Stimulated activated CD4-positive, alpha-beta T cell treated with anti-CD3 and anti-CD28 coated beads, Interleukin-1b, Interleukin-23, amount 100 ng/mL, for 1 hour (primary cell): ENCODE measurements at places on chromosomes 2 and 18.
A peak's percentile ranks its signal among the peaks of the same experiment; 100 is the strongest.

DNA sequence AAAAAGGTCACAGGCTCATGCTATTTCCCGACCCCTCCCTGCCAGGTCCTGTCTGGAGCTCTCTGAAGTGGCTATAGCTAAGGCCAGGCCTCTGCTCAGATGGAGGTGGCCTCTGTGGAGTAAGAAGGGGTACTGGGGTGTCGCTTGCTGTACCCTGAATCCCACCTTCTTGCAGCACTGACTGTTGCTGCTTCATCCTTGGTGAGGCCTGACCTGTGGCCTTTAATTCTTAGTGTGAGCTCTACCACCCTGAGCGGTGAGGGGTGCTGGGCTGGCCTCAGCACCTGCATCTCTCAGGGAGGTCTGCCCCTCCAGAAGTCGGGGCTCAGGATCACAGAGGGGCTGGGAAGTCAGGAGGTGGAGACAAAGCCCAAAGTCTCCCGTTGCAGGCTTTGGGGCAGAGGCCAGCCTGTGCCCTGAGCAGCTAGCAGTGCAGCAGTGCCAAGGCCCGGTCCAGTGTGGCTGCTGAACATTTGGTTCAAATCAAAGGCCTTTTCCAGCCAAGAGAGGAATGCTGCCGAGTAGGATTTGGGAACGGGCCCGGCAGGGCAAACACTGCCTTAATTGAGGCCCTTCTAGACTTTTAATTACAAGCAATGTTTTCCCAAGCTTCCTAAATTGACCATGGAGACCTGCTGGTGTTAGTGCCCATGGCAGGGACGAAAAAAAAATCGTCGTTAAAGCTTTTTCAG lies 133.5 kb upstream of the HAAO start:
- DNase-seq, result no peak

DNA sequence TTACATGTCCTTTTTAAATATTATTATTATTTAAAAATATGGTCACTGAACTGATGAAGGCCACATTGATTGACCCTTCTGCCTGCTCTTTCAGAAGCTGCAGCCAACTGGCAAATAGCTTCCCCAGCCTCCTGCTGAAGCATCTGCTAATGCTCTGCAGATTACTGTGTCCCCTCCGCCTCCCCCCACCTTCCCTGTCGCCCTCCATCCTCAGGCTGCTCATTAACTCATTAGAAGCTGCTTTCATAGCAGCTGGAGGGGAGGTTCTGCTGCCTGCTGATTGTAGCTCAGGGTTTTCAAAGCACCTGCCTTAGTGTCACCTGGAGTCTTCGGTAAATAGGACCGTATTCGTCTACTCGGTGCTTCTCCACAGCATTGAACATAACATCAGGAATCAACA lies 24.8 kb upstream of the LMAN1 start:
- DNase-seq, result no peak

GRCh38 chr2:183579686-183580085 lies 455.4 kb downstream of the NUP35 start:
- no peak for DNase-seq

DNA sequence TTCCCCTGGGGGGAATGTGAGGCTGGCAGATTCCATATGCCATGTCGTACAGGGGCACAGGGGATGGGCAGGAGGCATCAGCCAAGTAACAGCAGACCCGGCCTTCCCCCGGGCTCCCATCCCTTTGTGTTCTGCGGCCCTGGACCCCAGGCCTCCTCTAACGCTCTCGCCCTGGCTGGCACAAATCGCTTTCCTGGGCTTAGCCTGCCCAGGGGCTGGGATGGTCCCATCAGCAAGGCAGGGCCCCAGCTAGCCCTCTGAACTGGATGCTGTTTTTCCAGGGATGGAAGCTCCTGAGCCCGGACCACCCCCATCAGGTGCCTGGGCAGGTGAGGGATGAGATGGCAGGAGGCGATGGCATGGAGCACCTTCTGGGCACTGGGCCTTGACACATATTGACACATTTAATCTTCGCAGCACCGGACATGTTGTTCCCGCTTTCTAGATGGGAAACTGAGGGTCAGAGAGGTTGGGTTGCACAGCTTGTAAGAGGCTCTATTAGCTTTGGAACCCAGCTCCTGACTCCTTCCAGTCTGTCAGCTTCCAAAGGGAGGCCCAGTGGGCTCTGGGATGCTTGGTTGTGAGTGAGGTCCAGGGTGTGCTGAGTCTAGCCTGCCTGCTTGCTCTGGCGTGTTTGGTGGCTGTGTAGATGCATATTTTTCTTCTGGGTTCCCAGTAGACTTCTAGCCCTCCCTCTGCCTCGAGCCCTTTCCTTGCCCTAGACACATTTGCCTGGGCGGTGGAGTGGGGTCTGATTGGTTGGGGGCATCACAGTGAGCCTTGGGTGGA lies 40.3 kb downstream of the GLI2 start:
- no peak for DNase-seq

DNA sequence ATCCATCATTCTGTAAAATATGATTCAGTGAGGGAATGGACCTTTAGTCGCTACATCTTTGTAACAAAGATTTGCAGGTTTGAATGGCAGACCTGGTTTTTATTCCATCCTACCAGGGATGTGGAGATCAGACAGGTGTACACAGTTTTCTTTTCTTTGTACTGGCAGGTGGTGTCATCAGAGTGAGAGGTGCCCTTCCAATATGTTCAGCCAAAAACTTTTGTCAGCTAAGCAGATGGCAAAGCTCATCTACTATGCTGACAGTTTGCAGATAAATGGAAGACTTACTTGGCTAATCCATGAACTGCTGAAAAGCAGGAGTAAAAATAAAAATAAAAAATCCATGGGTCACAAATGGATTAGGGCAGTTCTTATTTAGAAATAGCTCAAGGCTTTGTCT lies 185.5 kb upstream of the DOK6 start:
- DNase-seq, result no peak

GRCh38 chr2:24894750-24895149 lies 25.3 kb downstream of the ADCY3 start:
- no peak for DNase-seq

GRCh38 chr18:74897971-74898657 lies 300.4 kb downstream of the ZNF407 start:
- no peak for DNase-seq

- peak; percentile 50 for DNase-seq
These were observed 18.6 kb upstream of the COL6A3 start for GRCh38 chr2:237432484-237433092.

DNA sequence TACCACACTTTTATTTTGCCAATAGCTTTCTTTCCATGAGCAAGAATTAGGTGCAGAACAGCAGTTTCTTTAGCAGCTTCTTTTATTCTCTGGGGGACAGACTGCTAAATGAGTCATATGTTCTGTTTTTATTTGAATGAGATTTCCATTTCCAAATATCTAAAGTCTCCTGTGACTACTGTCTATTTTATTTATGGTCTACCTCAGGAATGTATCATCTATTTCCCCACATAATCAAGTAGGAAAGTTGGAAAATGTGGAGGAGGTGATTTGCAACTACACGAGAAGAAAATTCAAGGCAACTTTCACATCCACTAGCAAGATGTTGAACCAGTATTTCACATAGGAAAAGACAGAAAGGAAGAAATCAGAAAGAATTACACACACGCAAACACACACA lies 139.9 kb upstream of the MEX3C start:
- no peak for DNase-seq

DNA sequence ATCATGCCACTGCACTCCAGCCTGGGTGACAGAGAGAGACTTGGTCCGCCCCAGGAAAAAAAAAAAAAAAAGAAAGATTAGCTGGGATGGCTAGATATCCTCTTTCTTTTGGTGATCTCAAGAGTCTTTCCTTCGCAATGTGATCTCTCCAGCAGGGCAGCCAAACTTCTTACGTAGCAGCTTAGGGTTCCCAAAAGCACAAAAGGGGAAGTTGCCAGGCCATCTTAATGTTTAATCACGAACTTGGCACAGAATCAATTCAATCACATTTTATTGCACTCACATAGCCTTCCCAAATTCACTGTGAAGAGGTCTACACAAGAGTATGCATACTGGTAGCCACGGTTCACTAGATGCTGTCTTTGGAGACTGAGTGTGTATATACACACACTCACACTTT lies 53.1 kb downstream of the VIL1 start:
- DNase-seq, result no peak

DNA sequence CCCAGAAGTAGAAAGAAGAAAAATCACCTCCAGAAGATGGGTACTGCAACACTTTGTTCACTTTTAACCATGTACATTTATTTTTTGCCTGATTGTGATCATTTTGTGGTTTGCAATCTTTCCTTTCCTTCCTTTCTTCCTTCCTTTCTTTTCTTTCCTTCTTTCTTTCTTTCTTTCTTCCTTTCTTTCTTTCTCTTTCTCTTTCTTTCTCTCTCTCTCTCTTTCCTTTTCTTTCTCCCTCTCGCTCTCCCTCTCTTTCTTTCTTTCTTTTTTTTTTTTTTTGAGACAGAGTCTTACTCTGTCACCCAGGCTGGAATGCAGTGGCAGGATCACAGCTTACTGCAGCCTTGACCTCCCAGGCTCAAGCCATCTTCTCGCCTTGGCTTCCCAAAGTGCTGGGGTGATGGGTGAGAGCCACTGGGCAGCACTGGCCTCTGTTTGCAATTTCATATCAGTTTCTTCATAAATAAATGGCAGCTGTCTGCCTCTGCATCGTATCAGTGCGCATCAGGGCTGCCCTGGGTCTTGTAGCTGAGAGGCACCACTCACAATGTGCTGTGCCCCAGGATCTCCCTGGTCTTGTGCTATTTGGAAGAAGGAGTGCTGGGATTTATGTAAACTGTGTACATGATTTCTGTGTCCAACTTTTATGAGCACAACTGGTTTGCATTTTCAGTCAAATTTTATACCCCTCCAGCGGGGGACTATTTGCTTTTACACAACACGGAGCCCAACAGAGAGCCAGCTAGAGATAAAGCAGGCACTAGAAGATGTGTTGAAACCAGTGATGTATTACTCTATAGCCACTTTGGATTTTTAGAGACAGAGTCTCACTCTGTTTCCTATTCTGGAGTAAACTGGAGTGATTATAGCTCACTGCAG lies 6.9 kb upstream of the LIMS2 start:
- no peak for DNase-seq

DNA sequence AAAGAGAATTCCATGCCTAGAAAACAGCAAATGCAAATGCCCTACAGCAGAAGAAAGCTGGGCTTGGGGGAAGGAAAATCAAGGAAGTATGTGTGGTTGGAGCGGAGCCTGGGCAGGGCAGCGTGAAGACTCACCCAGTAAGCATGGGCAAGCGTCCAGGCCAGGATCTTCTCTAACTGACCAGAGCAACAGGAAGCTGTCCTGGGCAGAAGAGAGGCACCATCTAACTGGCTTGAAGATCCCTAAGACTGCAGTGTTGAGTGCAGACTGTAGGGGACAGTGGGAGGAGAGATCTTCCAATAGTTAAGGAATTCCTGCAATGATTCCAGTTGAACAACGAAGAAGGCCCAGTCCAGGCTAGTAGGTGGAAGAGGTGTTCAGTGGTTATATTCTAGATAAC lies 57.9 kb downstream of the NXPH2 start:
- DNase-seq, result no peak

GRCh38 chr2:230097424-230097823 lies 28.7 kb upstream of the SLC16A14 start:
- no peak for DNase-seq

GRCh38 chr2:85462322-85462721 lies 43.8 kb downstream of the SH2D6 start:
- no peak for DNase-seq

- no peak for DNase-seq
These were observed 276.4 kb downstream of the TGIF1 start for GRCh38 chr18:3726238-3726951.

DNA sequence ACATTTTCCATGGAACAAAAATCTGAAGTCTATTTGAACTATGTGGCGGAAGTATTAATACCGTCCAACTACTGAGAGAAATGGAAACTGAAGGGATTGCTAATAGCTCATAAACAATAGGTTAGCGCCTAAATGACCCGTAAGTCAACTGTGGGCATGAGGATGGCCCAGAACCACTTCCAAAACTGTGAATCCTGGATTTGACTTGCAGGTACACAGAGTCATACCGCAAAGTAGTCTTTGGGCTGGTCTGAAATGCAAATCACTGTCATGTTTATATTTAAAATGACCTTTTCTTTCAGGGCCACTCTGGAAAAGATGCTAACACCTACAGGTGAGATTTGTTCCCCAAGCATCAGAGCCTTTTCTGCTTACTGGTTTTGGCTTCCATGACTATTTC lies 50.6 kb downstream of the STAT4 start:
- no peak for DNase-seq

DNA sequence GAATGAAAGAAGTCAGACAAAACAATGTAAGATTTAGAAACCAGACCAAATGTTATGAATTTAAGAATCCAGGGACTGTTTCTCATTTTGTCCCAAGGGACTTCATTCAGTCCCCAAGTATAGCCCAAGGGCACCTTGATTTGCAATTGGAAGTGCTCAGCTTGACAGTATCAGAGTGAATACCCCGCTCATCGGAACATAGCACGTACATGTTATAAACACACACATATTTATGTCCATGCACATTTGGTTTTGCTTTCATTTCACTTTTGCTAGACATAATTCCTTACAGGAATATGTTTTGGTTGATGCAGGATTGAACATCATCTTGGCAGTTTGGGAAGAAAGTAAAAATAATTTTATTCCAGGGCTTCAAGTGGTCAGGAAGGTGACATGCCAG lies 100.2 kb downstream of the PID1 start:
- DNase-seq, result no peak

GRCh38 chr18:36808681-36809080 lies 20.1 kb downstream of the TPGS2 start:
- no peak for DNase-seq
